ENCODE measurements at places on chromosomes 7 and 10.

GRCh38 chr10:127866276-127867013 lies 26.3 kb downstream of the CLRN3 start:
- no peak for DNase-seq

GRCh38 chr7:117582219-117582704 lies 102.4 kb downstream of the CFTR start:
- DNase-seq: peak; percentile 79

- DNase-seq: no peak
These were observed 8.4 kb upstream of the C10orf71 start for GRCh38 chr10:49290607-49291006.

- DNase-seq: no peak
These were observed 536 bp upstream of the POM121 start for GRCh38 chr7:72924386-72924732.

DNA sequence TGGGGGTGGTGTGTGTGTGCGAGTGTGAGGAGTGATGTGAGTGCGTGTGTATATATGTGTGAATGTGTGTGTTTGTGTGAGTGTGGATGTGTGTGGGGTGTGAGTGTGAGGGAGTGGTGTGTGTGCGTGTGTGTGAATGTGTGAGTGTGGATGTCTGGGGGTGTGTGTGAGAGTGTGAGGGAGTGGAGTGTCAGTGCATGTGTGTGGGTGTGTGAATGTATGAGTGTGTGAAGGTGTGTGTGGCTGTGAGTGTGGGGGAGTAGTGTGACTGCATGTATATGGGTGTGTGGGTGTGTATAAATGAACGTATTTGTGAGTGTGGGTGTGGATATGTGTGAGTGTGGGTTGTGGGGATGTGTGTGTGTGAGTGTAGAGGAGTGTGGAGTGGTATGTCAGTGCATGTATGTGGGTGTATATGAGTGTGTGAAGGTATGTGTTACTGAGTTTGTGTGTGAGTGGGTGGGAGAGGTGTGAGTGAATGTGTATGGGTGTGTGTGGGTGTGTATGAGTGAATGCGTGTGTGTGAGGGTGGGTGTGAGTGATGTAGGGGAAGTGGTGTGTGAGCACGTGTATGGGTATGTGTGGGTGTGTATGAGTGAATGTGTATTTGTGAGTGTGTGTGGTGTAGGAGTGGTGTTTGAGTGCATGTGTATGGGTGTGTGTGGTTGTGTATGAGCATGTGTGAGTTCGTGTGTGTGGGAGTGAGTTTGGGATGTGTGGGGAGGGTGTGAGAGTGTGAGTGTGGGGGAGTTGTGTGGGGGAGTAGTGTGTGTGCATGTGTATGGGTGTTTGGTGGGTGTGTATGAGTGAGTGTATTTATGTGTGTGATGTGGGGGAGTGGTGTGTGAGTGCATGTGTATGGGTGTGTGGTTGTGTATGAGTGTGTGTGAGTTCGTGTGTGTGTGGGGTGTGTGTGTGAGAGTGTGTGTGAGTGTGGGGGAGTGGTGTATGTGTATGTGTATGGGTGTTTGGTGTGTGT lies 28.5 kb upstream of the NUB1 start:
- no peak for DNase-seq

All from BJ (cell line).